ENCODE measurements at places on chromosomes 6 and 20. TPM values are rescaled to one million over a fixed set of nuclear protein-coding genes. Genes with fewer than 3 reads are reported as not detected.

FILIP1 gene
- 0.29 TPM for total RNA-seq

PPP1R3D gene
- 3.4 TPM for total RNA-seq

CDKAL1 gene
- 23.4 TPM for total RNA-seq

ROS1 gene
- 0.47 TPM for total RNA-seq

GHRH gene
- not detected for total RNA-seq

RFX6 gene
- not detected for total RNA-seq

KCNQ5 gene
- 6.7 TPM for total RNA-seq

TSPO2 gene
- total RNA-seq = not detected

TNXB gene
- total RNA-seq = 45.7 TPM

TMC2 gene
- not detected for total RNA-seq

ZNF391 gene
- 3.3 TPM for total RNA-seq

SLC35D3 gene
- not detected for total RNA-seq

SIRPD gene
- total RNA-seq = not detected

PPP1R14C gene
- total RNA-seq = 0.60 TPM

LZTS3 gene
- 2.7 TPM for total RNA-seq

Data from A172 (cell line).